Stimulated activated naive CD4-positive, alpha-beta T cell treated with Interleukin-2 at 50 U/mL for 16 hours (primary cell): ENCODE measurements at places on chromosomes 6 and 20.

- DNase-seq: no peak
Observed at GRCh38 chr6:116412270-116412669, 41.5 kb downstream of the DSE start.

DNA sequence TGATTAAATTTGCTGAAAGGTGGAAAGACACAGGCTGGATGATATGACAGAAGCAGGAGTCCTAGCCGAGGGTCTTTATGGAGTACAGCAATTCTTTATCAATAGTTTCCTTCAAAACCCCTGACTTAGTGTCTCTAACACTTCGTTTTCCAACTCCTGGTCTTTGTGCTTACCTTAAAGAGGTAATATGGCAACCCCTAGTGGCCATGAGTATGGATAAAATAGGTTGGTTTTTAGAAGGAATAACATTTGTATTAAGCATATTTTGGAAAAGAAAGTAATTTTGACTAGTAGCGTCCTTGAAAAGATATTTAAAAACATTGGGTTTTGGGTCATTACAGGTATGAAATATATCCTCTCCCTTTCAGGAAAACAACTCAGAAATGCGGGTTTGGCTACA is 51.9 kb downstream of the VGLL2 start:
- no peak for DNase-seq

DNA sequence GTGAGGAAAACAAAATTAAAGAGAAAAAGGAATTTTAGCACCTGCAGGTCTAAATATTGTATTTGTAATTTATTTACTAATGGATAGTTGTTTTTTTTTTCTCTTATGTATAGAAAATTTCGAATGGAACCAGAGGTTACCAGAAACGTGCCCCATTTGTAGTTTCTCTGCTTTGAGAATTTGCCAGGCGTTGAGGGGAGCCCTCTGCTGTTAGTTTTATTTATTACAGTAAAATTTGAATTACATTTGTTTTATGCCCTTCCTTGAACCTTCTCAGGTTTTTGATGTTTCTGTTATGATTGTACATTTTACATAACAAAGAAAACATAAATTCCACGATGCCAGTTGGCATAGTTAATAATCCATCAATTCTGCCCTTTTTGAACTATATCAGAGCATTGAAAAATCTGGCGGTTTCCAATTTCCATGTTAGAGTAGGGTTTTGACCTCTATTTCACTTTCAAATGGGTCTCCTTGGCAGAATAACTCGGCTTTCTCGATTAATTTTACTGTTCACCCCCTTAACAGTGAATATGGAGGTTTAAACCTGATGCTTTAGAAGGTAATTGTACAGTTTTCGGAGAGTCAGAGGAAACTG is 35.1 kb upstream of the RFPL4B start:
- no peak for DNase-seq

DNA sequence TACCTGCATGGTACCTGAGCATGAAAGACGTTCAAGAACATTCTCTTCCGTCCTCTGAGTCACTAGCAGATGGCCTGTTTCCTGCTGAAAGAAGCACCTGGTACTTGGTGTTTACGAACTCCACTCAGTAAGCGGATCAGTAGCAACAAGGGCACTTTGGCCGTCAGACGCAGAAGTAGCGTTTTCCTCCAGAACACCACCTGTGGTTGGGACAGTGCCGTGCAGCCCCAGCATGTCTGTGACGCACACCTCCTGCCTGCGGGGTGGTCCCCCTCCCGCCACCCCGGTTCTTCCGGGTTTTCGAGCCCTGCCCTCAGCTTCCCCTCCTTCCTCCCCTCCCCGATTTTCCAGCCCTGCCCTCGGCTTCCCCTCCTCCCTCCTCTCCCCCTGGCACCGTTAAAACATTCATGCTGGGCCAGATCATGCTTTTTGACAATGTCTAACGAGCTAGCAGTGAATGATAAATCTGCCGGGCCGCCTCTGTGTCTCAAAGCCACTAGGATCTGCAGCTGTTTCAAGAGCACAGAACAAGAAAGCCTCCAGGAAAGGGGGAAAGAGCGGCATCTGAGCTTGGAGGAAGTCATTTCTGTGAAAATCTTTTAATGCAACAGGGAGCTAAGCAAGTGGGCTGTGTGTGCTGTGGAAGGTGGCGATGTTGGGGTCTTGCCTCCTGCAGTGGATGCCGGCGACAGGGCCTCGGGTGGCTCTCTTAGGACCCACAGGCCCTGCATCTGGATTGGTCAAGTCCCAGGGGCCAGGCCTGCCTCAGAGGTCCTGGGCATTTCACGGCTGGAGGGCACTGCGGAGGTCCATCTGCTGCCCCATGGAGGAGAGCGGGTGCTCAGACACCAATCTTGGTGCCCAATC is 207.9 kb downstream of the ERMARD start:
- peak; percentile 12 for DNase-seq

GRCh38 chr6:12356983-12357972 is 67.1 kb downstream of the EDN1 start:
- no peak for DNase-seq

DNA sequence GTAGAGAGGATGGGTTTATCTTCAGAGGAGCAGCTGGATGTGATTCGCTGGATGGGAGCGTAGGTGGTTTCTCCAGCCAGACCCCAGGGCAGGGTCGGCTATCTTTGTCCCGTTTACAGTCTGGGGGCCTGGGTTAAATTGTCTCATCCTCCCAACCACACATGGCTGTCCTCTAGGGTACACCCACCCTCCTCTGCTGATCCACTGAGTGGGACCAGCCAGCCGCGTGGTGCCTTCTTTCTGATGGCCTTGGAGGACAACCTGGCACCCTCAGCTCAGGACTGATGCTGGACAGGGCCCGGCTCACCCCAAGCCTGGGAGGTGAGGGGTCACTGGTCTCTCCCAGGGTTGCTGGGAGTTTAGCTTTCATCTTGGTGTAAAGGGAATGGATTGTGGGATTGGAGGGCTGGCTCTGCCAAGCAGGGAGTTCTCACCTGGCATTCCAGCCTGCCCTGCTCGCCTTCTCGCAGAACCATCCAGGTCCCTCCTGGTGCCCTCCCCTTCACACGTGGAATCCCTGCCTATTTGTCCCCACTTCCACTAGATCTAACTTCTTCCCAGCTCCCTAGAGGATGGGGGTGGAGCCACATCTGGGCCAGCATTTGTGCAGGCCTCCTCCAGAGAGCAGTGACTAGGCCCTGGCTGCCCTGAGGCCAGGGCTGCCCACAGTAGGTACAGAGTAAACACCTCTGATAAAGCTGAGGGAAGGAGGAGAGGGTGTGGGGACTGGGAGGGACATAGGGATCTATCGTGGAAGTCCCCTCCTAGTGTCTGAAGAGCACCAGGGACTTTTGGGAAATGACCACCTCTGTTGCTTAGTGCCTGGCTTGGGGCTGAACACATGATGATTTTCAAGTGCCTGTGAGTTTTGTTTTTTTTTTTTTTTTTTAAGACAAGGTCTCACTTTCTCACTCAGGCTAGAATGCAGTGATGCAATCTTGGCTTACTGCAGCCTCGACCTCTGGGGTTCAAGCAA is 1.6 kb downstream of the ITPR3 start:
- DNase-seq: no peak

- no peak for DNase-seq
Observed at GRCh38 chr6:108850669-108851465, 2.6 kb downstream of the ARMC2 start.

DNA sequence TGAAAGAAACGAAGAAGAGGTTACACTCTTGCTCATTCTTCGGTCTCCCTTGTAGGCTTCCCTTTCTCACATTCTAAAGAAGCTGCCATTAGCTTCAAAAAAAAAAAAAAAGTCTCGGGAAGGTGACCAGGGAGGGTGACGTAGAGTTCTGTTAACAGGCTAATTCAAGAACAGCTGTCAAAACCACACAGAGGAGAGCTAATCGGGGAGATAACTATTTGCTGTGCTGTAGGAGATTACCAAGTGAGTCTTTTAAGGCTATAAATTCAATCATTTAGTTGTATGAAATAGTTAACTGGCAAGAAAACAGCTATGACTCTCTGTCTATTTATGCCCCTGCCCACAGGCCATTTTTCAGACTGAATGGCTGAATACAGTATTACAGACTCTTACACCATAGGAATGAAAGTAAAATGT is 256.8 kb downstream of the SYNE1 start:
- no peak for DNase-seq

GRCh38 chr6:50289366-50289765 is 239.6 kb upstream of the DEFB112 start:
- no peak for DNase-seq

- no peak for DNase-seq
Observed at GRCh38 chr6:136524339-136524935, 25.8 kb downstream of the MAP7 start.

DNA sequence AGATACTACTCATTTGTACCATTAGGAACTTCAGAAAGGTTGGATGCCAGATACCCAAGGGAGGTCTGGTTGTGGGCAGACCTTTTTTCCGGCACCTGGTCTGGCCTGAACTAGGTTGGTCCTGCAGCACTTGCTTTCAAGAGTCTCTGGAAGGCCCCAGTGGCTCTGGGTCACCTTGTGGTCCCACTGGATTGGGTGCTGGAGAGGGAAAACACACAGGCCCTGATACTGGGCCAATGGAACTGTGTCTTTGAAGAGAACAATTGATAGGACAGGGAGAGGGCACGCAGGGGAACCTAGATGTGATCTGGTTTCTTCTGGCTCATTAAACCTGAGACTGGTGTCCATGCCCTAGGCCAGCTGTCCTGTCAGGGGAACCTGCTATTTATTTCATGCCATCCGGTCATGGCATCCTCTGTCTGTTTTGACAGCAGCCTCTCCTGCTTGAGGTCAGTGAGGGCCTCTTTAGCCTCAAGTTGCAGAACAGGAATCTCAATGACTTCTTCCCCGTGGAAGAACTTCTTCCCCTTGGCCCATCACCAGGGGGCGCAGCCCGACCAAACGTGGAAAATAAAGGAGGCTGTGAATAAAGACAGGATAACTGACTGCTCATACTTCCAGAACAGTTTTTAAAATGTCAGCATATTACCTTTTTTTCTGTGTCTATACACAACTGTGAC is 25.0 kb downstream of the TAF8 start:
- DNase-seq: peak; percentile 28

GRCh38 chr20:17859002-17859615 is 109.5 kb downstream of the SNX5 start:
- DNase-seq: no peak

- DNase-seq: no peak
Observed at GRCh38 chr6:206264-206663, 86.0 kb upstream of the DUSP22 start.

GRCh38 chr6:144870782-144871181 is 585.6 kb downstream of the UTRN start:
- DNase-seq: no peak

GRCh38 chr6:27188061-27188884 is 59.2 kb upstream of the PRSS16 start:
- peak; percentile 32 for DNase-seq

DNA sequence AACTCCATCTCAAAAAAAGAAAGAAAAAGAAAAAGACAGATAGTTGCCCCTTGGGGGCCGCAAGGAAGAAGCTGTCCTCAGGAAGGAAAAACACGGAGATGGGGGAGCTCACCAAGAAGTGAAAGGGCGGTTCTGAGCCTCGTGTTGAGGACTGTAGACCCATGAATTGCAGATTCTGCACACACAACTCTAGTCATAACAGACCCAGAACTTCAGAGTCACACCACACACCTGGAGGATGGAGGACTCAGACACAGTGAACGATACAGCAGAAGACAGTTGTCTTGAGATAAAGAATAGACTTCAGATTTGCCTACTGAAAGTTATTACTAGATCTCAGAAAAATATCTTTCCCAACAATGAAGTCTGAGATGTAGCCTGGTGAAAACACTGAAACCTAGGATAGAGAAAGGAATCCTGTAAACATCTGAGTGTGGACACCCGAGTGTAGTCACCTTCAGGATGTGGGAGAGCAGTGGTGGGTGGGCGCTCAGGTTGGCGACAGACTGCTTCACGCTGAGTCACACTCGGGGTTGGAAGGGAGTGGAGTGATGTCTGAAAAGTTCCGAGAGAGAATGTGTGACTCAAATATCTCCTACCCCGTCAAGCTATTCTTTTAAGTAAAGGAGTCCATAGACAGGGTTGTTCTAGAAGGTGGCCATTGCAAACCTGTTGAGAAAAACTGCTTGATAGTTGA is 88.1 kb downstream of the MAP3K4 start:
- DNase-seq: peak; percentile 81

DNA sequence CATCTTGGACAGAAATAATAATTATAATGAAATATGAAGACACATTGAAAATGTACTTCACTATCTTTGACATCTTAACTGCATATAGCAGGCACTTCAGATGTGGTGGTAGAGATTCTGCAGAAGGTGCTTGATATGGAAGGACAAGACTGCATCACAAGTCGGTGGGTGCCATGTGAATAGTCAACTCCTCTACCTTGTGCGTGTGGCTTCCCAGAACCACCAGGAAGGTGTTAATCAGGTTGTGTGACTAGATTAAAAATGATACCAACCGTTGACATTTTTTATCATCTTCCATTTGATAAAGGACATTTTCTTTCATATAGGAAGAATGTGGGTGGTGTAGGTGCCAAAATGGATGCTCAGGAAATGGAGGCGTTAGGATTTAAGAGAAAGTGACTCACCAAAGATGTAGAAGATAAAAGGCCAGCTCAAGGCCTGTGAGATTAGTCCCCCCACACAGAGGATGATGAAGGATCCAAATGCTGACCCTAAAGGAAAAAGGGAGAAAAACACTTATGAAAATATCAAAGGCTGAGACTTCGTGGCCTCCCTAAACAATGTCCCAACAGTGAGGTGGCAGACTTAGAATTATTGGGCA is 12.3 kb downstream of the SLC17A2 start:
- DNase-seq: no peak

DNA sequence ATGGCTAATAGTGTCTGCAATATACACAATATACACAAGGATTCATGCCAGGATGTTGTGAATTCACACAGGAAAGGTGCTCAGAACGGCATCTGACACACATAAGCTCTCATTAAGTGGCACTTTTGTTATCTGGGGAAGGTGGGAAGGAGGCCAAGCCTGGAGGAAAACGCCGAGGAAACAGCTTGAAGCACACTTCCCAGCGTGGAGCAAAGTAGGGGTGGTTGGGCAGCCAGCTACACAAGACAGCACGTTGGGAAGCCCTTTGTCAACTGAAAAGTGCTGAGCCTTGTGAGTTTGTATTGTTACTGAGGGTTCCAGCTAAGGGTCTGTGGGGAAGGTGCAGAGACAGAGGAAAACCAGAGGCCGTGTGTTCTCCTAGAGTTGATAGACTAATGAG is 181.0 kb downstream of the ZMYND8 start:
- DNase-seq: no peak

DNA sequence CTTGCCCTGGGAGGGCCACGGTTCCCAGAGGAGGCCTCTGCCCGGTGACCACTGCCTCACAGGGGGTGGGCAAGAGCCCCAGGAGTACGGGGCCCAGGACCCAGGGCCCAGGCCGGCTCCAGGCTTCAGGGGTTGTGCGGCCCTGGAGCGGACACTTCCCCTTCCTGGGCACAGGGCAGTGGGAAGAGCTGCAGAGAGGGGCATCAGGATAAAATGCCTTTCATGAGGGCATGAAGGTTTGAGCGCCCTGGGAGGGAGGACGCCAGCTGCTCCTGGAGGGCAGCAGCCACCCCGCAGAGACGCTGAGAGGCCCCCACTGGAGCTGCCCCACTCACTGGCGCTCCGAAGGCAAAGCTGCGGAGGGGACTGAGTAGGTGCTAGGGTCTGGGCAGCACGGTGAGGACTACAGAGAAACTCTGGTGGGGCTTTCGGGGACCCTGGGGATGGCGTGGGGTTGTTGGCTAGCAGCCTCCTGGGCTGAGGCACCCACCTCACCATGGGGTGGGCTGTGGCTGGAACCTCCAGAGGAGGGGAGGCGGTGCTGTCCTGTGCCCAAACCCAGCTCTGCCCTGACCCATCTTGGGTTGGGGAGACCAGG is 10.4 kb downstream of the LAMA5 start:
- DNase-seq: no peak

GRCh38 chr6:21628160-21628559 is 34.6 kb downstream of the SOX4 start:
- no peak for DNase-seq

GRCh38 chr6:74993136-74993535 is 212.7 kb downstream of the COL12A1 start:
- no peak for DNase-seq
